ENCODE measurements at places on chromosomes 12 and 14.

DNA sequence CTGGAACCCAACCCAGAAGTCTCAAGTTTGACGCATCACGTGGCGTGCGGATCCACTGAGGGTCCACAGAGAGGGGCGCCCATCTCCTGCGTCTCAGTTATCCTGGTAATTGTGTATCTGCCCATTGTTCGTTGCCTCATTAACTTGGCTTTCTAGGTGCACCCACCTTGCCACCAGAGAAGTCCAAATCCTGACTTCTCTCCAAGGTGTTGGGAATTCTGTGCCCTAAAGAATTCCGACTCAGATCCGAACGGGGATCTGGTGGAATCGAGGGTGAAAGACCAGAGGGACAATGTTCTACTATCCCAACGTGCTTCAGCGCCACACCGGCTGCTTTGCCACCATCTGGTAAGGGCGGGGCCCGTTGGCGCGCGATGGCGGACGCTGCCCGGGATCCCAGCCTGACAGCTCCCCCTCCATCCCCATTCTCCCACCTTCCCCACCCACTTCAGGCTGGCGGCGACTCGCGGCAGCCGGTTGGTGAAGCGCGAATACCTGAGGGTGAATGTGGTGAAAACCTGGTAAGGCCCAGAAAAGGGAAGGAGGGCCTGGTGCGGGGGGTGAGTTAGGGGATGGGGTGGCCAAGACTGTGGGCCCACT is 481 bp downstream of the REC8 start:
- no peak for DNase-seq

DNA sequence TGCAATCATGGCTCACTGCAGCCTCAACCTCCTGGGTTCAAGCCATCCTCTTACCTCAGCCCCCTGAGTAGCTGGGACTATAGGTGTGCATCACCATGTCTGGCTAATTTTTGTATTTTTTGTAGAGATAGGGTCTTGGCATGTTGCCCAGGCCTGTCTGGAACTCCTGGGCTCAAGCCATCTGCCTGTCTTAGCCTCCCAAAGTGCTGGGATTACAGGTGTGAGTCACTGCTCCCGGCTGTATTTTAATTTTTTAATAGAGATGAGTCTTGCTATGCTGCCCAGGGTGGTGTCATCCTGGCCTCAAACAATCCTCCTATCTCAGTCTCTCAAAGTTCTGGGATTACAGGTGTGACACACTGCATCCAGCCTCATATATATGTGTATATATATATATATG is 31.7 kb upstream of the GPRC5A start:
- no peak for DNase-seq

- DNase-seq: no peak
Measured at GRCh38 chr12:21992823-21993222, 51.6 kb upstream of the ABCC9 start.

DNA sequence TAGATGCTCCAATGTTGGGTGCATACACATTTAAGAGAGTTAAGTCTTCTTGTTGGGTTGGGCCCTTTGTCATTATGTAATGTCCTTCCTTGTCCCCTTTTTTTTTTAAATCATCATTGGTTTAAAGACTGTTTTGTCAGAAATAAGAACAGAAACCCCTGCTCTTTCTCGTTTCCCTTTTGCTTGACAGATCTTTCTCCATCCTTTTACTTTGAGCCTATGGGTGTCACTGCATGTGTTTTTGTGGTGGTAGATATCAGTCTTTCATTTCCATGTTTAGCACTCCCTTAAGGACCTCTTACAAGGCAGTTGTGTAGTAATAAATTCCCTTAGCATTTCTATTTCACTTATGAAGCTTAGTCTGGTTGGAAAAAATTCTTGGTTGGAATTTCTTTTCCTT is 47.4 kb downstream of the RTN1 start:
- DNase-seq: no peak

- DNase-seq: no peak
Measured at GRCh38 chr12:56637621-56638020, 7.5 kb upstream of the BAZ2A start.

Data from neuronal stem cell (in vitro differentiated cells).